ENCODE measurements at places on chromosomes 6 and 20.

DNA sequence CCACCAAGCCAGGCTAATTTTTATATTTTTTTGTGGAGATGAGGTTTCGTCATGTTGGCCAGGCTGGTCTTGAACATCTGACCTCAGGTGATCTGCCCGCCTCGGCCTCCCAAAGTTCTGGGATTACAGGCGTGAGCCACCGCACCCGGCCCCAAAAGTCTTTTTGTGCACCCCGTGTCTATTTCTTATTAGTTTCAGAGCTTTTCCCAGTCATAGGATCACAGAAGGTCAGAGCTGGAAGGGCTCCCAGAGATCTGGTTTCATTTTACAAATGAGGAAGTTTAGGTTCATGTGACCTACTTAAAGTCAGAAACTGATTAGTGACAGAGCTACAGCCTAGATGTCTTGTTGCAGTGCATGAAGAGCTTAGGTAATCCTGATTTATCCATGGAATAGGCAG, 1.6 kb upstream of the OGFRL1 start:
- no peak for DNase-seq

DNA sequence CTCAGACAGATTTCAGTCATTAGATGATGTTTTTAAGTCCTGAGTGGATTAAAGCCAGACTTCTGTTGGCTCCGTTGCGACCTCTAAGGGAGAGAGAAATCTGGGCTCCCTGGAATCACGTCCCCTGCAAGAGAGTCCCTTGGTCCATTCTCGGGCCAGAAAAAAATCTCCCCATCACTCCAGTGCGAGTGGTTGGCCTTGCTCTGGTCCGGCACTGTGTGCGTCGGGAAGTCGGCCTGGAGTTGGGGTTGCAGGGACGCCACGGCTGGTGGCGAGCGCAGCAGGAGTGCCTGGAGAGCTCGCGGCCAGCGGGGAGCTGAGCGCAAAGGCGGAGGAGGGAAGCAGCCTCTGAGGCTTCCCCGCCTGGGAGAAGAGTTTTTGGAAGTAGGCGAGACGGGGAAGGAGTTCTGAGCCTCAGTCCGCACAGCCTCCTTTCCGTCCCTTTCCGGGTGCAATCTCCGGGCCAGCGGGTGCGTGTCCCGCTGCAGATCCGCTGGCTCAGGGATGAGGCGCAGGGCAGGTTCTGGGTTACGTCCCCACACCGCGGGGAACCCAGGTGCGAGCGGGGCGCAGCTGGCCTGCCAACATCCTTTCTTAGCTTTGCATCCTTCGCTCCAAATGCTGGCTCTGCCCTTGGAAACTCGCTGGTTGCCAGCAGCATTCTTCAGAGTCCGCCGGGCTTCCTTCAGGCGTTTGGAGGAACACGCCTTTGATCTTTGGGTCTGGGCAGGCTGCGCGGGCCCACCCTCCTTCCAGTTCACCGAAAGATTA, 6.8 kb downstream of the TCF21 start:
- no peak for DNase-seq

GRCh38 chr6:137846772-137847313, 20.2 kb upstream of the TNFAIP3 start:
- DNase-seq, result no peak

DNA sequence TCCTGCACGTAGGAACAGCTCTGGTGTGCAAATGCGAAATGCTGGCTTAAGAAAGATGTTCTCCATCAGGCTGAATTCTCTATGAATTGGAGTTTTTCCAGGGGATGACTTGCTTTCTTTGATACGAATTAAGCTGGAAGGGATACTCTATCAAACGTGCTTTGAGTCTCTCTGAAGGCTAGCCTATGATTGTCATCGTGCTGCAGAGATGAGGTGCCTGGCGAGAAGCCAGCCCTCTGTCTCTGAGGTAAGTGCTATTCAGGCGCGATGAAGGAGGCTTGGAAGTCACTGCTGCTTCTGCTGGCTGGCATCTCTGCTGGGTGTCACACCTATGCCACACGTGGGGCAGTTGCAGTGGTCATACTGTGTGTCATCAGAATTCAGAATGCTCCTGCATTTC, 223.7 kb downstream of the TAF4 start:
- DNase-seq, result no peak

- DNase-seq, result no peak
Measured at GRCh38 chr6:21371676-21372171, 221.8 kb upstream of the SOX4 start.

DNA sequence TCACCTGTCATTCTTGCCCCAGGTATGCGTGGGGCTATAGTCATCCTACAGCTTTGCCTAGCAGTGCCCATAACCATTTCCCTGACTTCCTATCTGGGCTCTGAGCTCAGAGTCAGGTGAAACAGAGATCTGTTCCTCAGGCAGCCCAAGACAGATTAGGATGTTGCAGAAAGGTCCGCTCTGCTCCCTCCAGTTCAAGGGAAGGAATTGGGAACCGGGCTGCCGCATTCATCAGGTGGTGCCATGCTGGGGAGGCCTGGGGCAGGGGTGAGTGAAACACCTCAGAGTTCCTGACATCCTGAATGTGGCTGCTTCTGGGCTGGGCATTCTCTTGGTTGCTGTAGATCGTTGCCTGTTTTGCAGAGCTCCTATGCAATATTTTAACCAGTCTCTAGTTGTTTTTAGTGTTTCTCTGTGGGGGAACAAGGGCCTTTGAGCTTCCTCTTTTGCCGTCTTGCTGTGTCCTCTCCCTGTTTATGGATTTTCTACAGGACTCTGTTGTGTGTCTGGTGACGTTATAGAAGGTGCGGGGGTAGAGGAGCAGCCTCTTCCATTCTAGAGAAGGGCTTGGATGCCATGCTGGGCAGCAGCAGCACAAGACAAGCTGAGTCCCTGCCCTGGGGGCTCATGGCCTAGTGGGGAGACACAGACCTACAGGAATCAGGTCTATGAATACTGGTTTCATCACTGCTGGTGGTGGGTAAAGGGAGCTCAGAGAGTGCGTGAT, 9.2 kb downstream of the ENTPD6 start:
- DNase-seq, result no peak

DNA sequence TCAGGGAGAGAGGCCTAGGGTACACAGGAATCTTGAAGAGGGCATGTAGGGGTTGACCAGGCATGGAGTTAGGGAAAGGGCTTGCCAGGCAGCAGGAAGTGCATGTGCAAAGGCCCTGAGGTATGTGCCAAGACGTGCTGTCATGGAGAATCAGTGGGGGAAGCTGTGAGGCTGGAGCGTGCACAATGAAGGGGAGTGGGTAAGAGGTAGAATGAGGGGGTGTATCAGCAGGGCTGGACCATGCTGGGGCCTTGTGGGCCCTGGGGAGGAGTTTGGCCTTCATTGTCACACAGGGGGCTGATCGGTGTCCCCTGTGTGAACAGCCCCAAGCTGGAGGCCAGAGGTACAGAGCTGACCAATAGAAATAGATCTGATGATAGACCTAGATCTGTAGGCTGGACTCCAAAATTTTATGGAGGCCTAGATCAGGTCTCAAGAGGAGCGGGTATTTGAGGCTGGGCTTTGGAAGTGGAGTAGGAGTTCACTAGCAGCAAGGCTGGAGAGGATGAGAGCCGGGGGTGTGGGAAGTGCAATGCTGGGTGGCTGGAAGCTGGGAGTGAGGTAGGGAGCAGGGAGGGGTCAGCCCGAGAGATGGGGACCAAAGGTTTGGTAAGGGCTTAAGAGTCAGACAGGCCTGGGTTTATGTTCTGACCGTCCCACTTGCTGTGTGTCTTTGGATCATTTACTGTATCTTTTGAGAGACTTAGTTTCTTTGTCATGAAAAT, 3.0 kb downstream of the SRC start:
- no peak for DNase-seq

- no peak for DNase-seq
Measured at GRCh38 chr6:99333068-99333467, 16.4 kb downstream of the FAXC start.
